ENCODE measurements at places on chromosomes 16 and 17. TPM values are rescaled to one million over a fixed set of nuclear protein-coding genes. Genes with fewer than 3 reads are reported as not detected.

The BRICD5 gene
- polyA plus RNA-seq: 6.2 TPM

The ENPP7 gene
- not detected for polyA plus RNA-seq

The MT1M gene
- 1.2 TPM for polyA plus RNA-seq

The PYDC1 gene
- 2.1 TPM for polyA plus RNA-seq

The CLEC19A gene
- polyA plus RNA-seq: 0.16 TPM

The TBX4 gene
- polyA plus RNA-seq: 7.7 TPM

The DOC2A gene
- polyA plus RNA-seq: 0.61 TPM

The HSF4 gene
- 3.5 TPM for polyA plus RNA-seq

The PPM1D gene
- polyA plus RNA-seq: 8.9 TPM

- DNase-seq: no peak
These were observed 415 bp upstream of the FLOT2 start for GRCh38 chr17:28897769-28898526.

DNA sequence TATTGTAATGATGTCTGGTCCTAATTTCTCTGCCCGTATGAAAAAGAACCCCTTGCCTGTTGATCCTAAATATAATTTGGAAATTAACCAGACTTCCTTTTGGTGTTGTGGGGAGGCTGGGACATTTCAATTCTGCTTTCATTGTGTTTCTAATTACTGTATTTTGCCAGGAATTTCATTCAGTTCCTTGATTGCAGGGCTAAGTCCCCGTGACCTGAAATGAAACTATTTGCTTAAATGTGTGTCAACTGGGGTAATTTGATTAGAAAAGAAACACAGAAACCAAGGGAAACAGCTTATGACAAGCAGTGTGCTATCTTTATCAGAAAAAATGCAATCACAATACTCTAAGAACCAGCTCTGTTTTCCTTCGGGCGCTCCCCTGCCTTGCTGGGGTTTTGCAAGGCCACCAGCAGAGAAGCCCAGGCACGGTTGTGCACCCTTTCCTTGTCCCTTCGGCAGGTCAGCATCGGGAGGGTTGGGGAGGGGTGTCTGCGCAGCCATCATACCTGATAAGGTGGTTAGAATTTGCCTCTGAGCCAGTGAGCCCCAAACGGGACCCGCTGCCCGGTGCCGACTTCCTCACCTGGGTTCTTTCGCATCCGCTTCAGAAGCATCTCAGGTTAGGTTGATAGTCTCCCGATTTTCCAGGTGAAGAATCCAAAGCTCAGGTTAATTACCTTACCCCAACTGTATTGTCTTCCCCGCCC, 19.4 kb downstream of the KLHL36 start:
- DNase-seq: no peak

DNA sequence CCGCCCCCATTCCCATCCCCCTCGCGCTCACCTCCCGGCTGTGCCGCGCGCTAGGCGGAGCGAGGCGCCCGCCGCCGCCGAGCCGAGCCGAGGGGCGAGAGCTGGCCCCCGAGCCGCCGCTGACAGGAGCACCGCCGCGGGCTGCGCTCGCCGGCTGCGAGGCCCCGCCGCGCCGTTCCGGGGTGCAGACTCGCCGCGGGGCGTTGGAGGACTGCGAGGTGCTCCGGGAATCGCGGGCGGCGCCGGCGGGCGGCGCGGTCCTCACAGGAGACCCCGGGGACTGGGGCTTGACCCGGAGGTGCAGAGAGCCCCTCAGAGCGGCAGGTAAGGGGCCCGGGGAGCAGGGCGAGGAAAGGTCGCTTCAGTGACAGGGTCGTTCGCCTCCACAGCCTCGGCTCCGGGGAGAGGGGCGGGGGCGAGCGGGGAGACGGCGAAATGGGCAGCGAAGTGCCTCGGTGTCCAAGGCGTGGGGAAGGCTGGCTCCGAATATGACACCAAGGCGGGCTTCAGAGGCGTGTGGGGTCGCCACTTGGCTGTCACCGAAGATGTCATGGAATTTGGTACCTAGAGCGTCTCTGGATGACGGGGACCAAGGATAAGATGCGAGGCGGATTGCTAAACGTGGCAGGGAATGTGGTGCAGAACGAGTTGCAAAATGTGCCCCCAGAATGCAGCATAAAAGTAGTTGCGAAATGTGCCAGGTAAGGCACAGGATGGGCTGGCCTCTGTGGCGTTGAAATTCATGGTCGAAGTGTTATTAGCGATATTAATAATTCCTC, 580 bp downstream of the TANC2 start:
- no peak for DNase-seq

GRCh38 chr17:77382356-77382911, 241.7 kb downstream of the SEC14L1 start:
- DNase-seq: no peak

DNA sequence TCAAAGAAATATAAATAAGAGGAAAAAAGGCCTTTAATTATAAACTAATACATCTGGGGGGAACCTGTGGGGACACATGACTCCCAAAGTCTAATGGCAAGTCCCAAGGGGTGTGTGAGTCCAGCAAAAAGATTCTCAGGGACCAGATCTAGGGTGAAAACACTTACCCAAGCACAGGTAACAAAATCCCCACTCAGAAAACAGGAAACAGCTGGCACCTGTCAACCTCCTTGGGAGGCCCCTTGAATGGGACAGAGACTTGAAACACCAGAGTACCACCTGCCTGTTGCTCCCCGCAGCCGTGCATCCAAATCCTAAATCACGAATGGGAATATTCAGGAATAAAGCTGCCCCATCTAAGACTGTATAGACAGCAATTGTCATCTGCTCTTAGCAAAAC, 461.2 kb upstream of the CDH5 start:
- no peak for DNase-seq

GRCh38 chr16:8204769-8205168, 385.5 kb downstream of the TMEM114 start:
- no peak for DNase-seq

GRCh38 chr17:34780438-34780837, 180.8 kb downstream of the CCT6B start:
- DNase-seq: no peak

- no peak for DNase-seq
These were observed 246.5 kb downstream of the C16orf95 start for GRCh38 chr16:87070657-87071056.

- DNase-seq: no peak
These were observed 66.1 kb downstream of the GTF3C1 start for GRCh38 chr16:27483624-27484023.

DNA sequence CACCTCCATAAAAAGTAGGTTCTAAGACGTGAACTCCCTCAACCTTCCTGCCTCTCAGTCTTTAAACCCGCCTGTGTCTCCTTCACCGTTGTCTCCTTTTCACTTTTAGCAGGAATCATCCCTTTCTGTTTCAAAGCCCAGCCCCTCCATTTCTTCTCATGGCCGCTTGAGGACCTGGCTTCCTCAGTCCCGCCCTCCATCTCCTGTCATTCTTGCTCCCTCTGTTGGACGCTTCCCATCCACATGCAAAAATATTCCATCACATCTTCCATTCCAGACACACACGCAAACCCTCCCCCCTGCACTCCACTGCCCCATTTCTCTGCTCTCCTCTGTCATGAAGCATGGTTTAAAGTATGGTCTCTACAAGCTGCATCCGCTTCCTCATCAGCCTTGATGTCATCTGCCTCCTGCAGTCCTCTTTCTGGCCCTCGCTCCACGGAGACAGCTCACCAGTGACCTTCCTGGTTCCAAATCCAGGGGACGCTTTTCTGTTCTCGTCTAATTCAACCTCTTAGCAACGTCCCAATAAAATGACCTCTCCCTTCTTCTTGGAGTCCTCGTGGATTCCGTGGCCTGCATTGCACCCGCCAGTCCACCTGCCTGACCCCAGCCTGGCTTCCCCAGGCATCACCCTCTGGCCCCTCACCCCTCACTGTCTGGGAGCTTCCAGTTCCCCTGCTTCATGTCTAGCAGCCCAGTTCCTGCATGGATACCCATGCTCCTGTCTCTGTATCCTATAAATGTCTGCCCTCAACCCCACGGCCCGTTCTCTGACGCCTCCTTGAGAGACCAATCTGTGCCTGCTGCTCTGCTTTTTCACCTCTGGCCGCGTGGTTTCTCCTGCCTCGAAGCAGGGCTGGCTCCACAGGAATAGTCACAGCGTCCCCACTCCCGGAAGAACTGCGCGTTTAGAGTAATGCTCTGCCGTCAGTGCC, 26.2 kb downstream of the ANKRD40 start:
- DNase-seq: peak; percentile 75

DNA sequence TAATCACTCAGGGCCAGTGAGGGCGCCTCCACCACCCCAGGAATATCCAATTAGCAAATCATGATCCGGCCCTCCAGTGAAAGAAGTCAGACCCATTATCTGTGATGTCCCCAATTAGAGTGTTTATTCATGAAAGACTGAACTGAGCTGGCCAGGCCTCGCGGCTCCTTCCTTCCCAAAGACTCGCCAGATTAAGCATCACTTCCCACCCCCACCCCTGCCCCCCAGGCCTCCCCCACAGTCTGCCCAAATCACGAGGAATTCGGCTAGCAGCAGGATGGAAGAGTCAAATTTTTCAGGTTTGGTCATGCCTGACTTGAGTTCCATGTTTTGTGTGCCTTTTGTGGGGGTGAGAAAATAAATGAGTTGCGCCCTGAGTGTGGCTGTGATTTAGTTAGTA, 298.4 kb upstream of the SALL1 start:
- DNase-seq: no peak

GRCh38 chr17:39757931-39758873, 20.5 kb downstream of the GRB7 start:
- no peak for DNase-seq

- DNase-seq: no peak
These were observed 15.3 kb downstream of the OR3A1 start for GRCh38 chr17:3282901-3283300.
